ENCODE measurements at places on chromosomes 4 and X. TPM values are rescaled to one million over a fixed set of nuclear protein-coding genes. Genes with fewer than 3 reads are reported as not detected.

DNA sequence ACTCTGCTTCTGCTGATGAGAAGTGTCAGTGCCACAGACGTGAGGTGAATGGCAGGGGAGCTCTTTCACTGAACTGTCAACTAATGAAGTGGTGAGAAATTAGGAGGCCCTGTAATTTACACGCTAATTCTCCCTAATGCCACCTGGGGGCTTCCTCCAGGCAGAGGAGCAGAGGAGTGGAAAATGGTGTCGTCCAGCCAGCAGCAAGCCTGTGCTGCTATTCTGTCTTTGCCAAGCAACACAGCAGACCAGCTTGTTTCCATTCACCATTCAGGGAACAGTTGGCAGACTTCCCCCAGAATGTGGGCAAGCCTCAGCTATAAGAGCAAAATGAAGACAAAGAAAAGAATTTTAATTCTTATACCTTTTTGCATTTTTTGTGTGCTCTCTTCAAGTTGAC, 245.2 kb upstream of the TET2 start:
- H3K4me3 ChIP-seq = no peak overlapping the region
- no peak for DNase-seq
- H3K36me3 ChIP-seq = no peaks in the 10 kb centered on the region
- no peaks in the 10 kb centered on the region for H3K4me1 ChIP-seq

GRCh38 chr4:39657465-39657864, 18.8 kb upstream of the SMIM14 start:
- no peak overlapping the region for H3K27ac ChIP-seq
- no peak for DNase-seq
- peaks cover 5% of the 10 kb centered on the region for H3K4me1 ChIP-seq
- H3K4me3 ChIP-seq = no peak overlapping the region
- H3K36me3 ChIP-seq = no peaks in the 10 kb centered on the region
- H3K27me3 ChIP-seq = no peaks in the 10 kb centered on the region

DNA sequence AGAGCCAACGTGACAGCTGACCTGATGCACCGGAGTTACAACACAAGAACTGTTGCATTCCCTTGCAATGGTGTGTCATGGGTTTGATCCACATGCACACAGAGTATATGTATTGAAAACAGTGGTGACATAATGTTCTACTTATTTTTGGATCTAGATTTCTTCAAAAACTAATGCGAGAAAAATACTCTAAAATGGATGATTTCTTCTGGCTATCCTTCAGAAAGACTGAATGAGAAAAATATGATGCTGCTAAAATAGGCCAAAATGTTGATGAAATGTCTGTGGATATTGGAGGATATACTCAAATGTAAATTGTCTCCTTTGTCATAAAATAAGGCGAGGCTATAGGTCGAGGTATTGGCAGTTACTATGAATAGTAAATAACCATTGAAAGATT, 30.4 kb downstream of the LIMCH1 start:
- no peak overlapping the region for H3K27ac ChIP-seq
- H3K4me1 ChIP-seq = no peaks in the 10 kb centered on the region
- peaks cover 3% of the 10 kb centered on the region for H3K27me3 ChIP-seq
- DNase-seq = no peak
- H3K36me3 ChIP-seq = no peaks in the 10 kb centered on the region

The GLOD5 gene
- 0.93 TPM for total RNA-seq

The CLTRN gene
- 0.53 TPM for total RNA-seq

The PAGE2 gene
- total RNA-seq = not detected
